ENCODE measurements at places on chromosomes 1 and 21.

GRCh38 chr21:44006017-44006619, 6.0 kb upstream of the TRAPPC10 start:
- DNase-seq: no peak

- DNase-seq: no peak
These were observed 97.8 kb upstream of the ZC3H11B start for GRCh38 chr1:219710529-219711194.

DNA sequence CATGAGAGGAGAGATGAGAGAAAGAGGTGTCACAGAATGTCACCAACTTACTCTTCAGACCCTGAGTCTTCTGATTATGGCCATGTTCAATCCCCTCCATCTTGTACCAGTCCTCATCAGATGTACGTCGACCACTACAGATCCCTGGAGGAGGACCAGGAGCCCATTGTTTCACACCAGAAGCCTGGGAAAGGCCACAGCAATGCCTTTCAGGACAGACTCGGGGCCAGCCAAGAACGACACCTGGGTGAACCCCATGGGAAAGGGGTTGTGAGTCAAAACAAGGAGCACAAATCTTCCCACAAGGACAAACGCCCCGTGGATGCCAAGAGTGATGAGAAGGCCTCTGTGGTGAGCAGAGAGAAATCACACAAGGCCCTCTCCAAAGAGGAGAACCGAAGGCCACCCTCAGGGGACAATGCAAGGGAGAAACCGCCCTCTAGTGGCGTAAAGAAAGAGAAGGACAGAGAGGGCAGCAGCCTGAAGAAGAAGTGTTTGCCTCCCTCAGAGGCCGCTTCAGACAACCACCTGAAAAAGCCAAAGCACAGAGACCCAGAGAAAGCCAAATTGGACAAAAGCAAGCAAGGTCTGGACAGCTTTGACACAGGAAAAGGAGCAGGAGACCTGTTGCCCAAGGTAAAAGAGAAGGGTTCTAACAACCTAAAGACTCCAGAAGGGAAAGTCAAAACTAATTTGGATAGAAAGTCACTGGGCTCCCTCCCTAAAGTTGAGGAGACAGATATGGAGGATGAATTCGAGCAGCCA, 8.0 kb downstream of the ELOA start:
- DNase-seq: peak; percentile 71

DNA sequence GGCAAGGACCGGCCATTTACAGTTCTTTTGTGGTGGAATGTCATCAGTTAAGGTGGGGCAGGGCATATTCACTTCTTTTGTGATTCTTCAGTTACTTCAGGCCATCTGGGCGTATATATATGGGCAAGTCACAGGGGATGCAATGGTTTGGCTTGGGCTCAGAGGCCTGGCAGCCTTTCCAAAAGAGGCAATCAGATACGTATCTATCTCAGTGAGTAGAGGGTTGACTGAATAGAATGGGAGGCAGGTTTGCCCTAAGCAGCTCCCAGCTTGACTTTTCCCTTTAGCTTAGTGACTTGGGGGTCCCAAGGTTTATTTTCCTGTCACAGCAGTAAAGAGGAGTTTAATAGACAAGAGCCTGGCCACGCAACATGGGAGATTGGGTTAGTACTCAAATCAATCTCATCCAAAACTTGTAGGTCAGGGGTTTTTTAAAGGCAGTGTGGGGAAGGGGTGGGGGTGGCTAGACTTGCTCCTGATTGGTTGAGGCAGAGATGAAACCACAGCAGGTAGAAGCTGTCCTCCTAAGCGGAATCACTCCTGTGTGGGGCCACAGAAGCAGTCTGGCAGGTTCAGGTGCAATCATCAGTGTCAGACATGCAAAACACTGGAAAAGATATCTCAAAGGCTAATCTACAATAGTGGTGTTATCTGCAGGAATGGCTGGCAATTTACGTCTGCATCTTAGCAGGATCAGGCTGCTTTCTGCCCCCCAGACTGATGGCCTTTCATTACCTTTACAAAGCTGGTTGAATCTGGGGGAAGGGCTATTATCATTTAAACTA, 112.9 kb downstream of the TLR5 start:
- no peak for DNase-seq

DNA sequence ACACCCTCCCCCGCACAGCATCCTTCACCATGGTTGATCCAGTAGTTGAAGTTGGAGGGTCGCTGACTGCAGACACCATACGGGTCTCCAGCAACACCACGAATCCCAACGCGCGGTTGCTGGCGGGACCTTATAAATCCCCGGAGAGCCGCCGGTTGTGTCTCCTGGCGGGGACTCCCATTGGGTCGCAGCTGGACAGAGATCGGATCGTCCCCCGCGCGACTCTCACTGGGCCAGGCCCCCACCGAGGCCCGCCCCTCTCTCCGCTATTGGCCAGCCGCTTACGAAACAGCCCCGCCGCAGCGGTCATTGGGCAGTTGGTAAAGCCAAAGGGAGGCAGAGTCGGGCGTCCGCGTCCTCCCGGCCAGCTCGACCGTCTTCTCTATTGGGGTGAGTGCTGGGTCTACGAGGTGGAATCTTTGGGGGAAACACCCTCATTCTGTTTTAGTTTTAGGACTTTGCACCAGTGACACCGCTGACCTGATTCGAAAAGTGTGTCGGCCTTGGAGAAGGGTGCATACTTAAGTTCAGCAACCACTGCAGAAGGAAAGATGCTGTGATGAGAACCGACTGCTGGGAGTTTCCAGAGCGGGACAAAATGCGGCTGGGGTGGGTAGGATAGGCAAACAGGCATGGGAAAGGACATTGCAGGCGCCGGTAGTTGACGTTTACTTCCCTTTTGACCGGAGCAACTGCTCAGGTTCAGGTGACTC, 27.4 kb downstream of the RABIF start:
- peak; percentile 92 for DNase-seq

DNA sequence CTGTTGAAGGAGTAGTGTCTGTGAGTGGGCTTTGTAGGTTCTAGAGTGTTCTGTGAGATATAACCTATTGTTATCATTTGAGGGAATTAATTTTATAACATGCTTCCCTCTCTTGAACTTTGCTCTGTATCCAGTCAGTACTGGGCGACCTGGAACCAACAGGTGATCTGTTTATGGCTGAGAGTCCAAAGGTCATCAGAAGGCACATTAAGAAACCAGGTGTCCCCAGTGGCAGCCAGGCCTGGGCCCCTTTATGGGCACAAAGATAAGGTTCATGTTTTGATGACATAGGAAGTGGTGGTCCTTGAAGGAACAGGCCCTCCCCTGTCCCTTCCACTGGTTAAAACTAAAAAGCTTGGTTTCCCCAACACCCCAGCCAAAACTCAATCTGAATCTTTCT, 61.1 kb downstream of the FHAD1 start:
- no peak for DNase-seq

DNA sequence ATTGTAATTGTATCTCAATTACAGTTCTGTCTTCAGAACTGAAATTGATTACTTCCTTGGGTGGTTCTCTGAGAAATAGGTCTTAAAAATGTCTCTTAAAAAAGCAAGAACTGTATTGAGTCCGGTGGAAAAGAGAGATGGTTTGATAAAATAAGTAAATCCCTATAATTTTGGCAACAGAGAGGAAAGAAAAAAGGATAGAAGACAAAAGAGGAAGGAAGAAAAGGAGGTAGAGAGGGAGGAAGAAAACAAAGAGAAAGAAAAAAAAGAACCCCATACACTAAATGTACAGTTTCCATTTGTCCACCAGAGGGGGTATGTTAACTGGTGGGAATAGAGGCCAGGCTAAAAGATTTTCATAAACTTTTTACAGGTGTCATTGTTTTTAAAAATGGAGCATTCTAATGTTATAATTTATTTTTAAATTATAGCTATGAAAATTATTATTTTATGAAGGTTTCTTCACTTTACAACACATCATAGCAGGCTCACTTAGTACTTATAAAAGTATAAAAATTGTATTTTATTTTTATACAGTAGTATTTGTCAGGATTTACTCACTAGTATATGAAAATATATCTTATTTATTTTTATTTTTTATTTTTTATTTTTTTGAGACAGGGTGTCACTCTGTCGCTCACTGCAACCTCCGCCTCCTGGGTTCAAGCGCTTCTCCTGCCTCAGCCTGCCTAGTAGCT, 2.1 kb upstream of the UBE2T start:
- DNase-seq: peak; percentile 66

Data from suppressor macrophage treated with lipopolysaccharide for 4 hours (primary cell).